ENCODE measurements at places on chromosomes 2 and 18. TPM values are rescaled to one million over a fixed set of nuclear protein-coding genes. Genes with fewer than 3 reads are reported as not detected.
A peak's percentile ranks its signal among the peaks of the same experiment; 100 is the strongest.

MOB1A gene
- 175 TPM for total RNA-seq

GKN1 gene
- not detected for total RNA-seq

PROM2 gene
- total RNA-seq: 0.05 TPM

COL3A1 gene
- total RNA-seq: 19.3 TPM

PDE11A gene
- total RNA-seq: 0.43 TPM

THSD7B gene
- total RNA-seq: 0.18 TPM

NTSR2 gene
- total RNA-seq: not detected

DPP10 gene
- total RNA-seq: not detected

KATNAL2 gene
- 5.1 TPM for total RNA-seq

FOXI3 gene
- total RNA-seq: not detected

SFTPB gene
- total RNA-seq: not detected

POTEI gene
- 0.47 TPM for total RNA-seq

- no peaks in the 10 kb centered on the region for H3K36me3 ChIP-seq
- H3K4me1 ChIP-seq: peaks cover 8% of the 10 kb centered on the region
- DNase-seq: peak; percentile 32
- no peak overlapping the region for H3K27ac ChIP-seq
- no peaks in the 10 kb centered on the region for H3K27me3 ChIP-seq
Measured at GRCh38 chr2:173884025-173884802, 81.0 kb downstream of the SP3 start.

- no peak overlapping the region for H3K4me3 ChIP-seq
- H3K4me1 ChIP-seq: no peaks in the 10 kb centered on the region
- H3K36me3 ChIP-seq: no peaks in the 10 kb centered on the region
- no peaks in the 10 kb centered on the region for H3K27me3 ChIP-seq
Measured at GRCh38 chr2:25725877-25726276, 52.5 kb upstream of the DTNB start.

DNA sequence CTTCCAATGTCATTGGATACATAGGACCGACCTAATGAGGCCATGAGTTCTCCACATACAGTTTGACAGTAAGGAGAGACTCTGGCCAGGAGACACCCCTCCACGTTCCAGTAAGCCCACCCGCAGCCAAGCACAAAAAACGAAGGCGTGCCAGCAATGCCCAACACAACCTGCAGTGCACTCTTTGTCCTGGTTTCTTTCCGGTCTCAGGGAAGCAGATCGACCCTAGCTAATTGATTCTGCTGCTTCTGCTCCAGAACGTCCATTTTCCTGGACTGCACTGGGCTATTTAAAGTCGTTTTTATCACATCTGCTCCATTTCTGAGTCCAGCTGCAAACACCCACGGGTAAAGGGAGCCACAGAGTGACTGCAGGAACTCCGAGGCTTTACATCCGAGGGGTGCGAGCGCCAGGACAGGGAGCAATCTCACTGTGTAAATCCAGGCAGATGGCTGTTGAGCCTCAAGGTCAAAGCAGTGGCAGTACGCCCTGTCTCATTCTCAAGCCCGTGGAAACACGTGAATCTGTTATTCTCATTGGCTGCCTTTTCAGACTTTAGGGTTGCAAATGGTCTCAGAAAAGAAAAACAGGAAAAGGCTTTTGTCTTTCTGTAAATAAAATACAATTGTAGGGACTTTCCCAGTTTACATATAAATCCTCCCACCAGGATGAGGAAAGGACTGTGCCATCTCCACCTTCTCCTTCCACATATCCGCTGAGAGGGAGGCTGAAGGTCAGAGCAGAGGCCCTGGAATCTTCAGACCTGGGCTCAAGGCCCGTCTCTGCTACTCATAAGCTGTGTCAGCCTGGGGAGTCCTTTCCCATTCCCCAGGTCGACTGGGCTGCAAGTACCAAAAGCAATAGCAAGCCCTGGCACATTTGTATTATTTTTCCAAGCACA is 40.7 kb downstream of the TMEM163 start:
- peaks cover 10% of the 10 kb centered on the region for H3K27me3 ChIP-seq
- H3K27ac ChIP-seq: no peak overlapping the region
- H3K4me3 ChIP-seq: no peak overlapping the region
- DNase-seq: no peak

GRCh38 chr18:3429121-3429520 is 20.9 kb upstream of the TGIF1 start:
- no peaks in the 10 kb centered on the region for H3K4me1 ChIP-seq
- H3K27me3 ChIP-seq: no peaks in the 10 kb centered on the region
- H3K36me3 ChIP-seq: no peaks in the 10 kb centered on the region
- H3K27ac ChIP-seq: no peak overlapping the region
- no peak for DNase-seq

- H3K4me1 ChIP-seq: no peaks in the 10 kb centered on the region
- no peak overlapping the region for H3K4me3 ChIP-seq
- H3K36me3 ChIP-seq: no peaks in the 10 kb centered on the region
- no peak overlapping the region for H3K27ac ChIP-seq
- no peak for DNase-seq
Measured at GRCh38 chr2:144183727-144184126, 336.2 kb downstream of the ZEB2 start.

GRCh38 chr2:234339011-234339410 is 157.9 kb downstream of the ARL4C start:
- H3K27me3 ChIP-seq: no peaks in the 10 kb centered on the region
- H3K4me1 ChIP-seq: 0 out of 2 replicates have a peak, but pooled peaks cover 4% of the 10 kb centered on the region
- H3K36me3 ChIP-seq: no peaks in the 10 kb centered on the region
- no peak overlapping the region for H3K4me3 ChIP-seq

GRCh38 chr2:129277585-129277981 is 701.9 kb upstream of the RAB6C start:
- H3K4me3 ChIP-seq: no peak overlapping the region
- H3K27me3 ChIP-seq: no peaks in the 10 kb centered on the region
- DNase-seq: no peak
- H3K4me1 ChIP-seq: no peaks in the 10 kb centered on the region
- H3K36me3 ChIP-seq: no peaks in the 10 kb centered on the region

DNA sequence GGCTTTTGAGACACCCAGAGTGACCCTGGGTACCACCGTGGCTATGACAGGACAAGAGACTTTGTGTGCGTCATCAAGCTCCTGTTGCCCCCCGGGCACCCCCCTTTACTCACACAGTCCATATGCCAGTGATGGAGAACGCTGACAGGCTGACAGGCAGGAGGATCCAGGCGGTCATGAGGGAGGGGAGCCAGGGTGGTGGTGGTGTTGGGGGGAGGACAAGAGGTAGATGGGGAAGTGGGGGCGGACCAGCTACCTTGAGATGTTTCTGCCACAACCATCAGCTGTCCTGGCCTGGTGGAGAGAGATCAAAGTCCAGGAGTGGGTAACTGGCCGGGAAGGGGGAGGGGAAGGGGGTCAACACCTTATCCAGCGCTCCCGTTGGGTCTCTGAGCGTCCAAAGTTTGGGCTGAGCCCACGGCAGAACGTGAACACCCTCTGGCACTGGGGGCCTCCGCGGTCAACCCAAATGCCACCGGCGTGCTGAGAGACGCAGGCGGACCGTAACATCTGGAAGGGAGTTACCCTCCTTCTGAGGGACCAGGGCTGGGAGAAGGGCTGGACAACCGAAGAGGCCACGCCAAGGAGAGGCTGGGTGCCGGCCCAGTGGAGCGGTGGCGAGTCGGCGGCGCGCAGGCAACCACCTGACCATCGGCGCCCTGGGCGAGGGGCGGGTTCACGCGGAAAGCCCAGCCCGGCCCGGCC is 575 bp downstream of the TMEM150A start:
- no peak overlapping the region for H3K27ac ChIP-seq
- peak; percentile 40 for DNase-seq
- no peaks in the 10 kb centered on the region for H3K27me3 ChIP-seq
- peak overlapping the region; percentile 66 for H3K4me3 ChIP-seq
- no peaks in the 10 kb centered on the region for H3K36me3 ChIP-seq
- H3K4me1 ChIP-seq: peaks cover 13% of the 10 kb centered on the region

- H3K4me1 ChIP-seq: peaks cover 5% of the 10 kb centered on the region
- no peak overlapping the region for H3K27ac ChIP-seq
- no peak overlapping the region for H3K4me3 ChIP-seq
- no peaks in the 10 kb centered on the region for H3K36me3 ChIP-seq
- DNase-seq: no peak
Measured at GRCh38 chr2:236089271-236090026, 78.7 kb downstream of the GBX2 start.

DNA sequence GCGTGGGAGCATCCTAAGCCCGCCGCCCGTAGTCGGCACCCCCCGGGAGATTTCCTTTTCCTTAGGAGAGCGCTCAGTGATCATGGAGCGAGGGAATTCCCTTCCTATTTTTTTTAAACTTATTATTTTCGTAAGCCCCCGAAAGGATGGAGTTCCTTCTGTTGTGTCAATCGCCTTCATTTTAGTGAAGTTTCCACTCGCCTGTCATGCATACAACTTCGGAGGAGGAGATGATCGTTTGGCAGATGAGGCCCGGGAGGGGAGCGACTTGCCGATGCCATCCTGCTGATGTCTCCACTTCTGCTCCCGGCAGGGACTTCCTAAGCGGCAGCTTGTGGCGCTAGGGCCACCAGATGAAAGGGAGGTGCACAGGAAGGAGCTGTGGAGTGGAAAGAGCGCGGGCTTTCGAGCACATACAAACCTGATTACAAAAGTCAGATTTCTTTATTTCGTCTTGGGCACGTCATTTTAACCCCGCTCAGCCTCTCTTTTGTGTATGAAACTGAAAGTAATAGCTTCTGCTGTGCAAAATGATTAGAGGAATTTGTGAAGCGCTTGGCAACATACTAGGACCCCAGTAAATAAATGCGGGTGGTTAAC is at the start of gene ADGRF3:
TSS of gene ADGRF3 (minus strand) at position 336 of the 600 bp plus-strand sequence. CDS start 555 bp downstream, outside the sequence.
- H3K4me3 ChIP-seq: peak within 1 kb of the TSS; percentile 80
- peak; percentile 74 for DNase-seq
- peaks cover 30% of the 10 kb centered on the region for H3K4me1 ChIP-seq

- H3K4me3 ChIP-seq: no peak overlapping the region
- H3K4me1 ChIP-seq: no peaks in the 10 kb centered on the region
- no peaks in the 10 kb centered on the region for H3K27me3 ChIP-seq
- H3K36me3 ChIP-seq: no peaks in the 10 kb centered on the region
- H3K27ac ChIP-seq: no peak overlapping the region
Measured at GRCh38 chr18:23037646-23038045, 97.6 kb upstream of the CABLES1 start.

- no peaks in the 10 kb centered on the region for H3K36me3 ChIP-seq
- H3K27me3 ChIP-seq: no peaks in the 10 kb centered on the region
- H3K27ac ChIP-seq: no peak overlapping the region
Measured at GRCh38 chr18:34493566-34494358, 216.3 kb upstream of the DTNA start.

DNA sequence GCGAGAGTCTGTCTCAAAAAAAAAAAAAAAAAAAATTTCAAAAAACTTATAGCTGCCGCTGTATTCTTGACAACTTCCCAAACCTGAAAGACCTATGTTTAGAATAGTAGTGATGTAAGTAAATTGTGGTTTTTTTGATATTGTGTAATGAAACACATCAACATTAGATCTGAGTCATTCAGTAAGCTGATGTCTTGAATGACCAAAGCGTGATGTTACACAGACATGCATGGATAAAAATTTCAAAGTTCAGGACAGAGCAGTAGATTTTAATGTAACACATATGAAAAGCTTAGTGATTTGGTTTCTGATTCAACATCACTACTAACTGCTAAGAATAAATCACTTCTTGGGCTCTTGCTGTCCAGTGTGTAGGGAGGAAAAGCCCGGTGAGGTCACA is 69.3 kb upstream of the MEX3C start:
- no peaks in the 10 kb centered on the region for H3K27me3 ChIP-seq
- H3K4me3 ChIP-seq: no peak overlapping the region
- no peak for DNase-seq
- no peaks in the 10 kb centered on the region for H3K4me1 ChIP-seq
- H3K36me3 ChIP-seq: no peaks in the 10 kb centered on the region

- no peaks in the 10 kb centered on the region for H3K36me3 ChIP-seq
- H3K27ac ChIP-seq: peak overlapping the region; percentile 17
- no peaks in the 10 kb centered on the region for H3K27me3 ChIP-seq
- DNase-seq: peak; percentile 38
- no peak overlapping the region for H3K4me3 ChIP-seq
Measured at GRCh38 chr2:120934574-120935338, 199.1 kb downstream of the GLI2 start.

GRCh38 chr2:24065341-24065740 is 10.8 kb downstream of the SF3B6 start:
- no peak overlapping the region for H3K4me3 ChIP-seq
- no peaks in the 10 kb centered on the region for H3K4me1 ChIP-seq
- H3K27ac ChIP-seq: no peak overlapping the region

- DNase-seq: no peak
- H3K4me1 ChIP-seq: no peaks in the 10 kb centered on the region
- no peaks in the 10 kb centered on the region for H3K36me3 ChIP-seq
- no peak overlapping the region for H3K27ac ChIP-seq
Measured at GRCh38 chr18:63297687-63298399, 21.7 kb downstream of the BCL2 start.

DNA sequence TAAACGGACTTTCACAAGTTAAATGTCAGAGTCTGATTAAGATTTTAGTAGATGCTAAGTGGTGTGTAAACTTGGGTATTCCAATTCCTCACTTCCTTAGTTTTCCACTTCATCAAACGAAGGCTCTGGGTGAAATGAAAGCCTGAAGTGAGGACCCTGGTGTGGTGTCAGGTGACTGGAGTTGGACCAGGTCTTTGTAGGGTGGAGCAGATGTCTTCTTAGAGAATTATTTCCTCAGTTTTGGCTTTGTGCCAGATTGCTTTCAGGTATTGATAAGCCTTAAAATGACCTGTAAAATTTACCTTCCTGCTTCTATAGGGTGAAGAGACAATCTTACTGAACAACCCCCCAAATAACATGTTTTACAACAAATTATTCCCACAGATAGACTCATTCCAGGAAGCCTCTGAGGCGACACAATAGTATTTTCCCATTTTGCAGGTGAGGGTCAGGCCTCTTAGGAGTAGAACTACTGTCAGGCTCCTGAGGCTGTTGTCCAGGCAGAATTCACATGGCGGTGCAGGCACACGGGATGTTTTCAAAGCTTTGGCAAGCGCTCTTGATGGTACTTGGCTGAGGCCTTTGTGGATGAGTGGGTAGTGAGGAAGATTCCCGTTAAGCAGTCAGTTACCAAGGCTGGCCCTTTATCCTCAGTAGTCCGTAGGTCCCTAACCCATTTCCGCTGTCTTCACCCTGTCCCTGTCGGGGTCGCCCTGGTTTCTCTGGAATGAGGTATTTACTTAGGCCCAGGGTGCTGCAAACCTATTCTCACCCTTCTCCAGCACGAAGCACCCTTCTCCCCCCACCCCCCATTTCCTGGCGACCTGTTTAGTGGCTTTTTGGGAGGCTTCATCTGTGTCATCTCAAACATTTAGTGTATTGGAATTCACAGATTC is 6.6 kb downstream of the RPS7 start:
- H3K4me1 ChIP-seq: peaks cover 4% of the 10 kb centered on the region
- peaks cover 75% of the 10 kb centered on the region for H3K36me3 ChIP-seq
- H3K27me3 ChIP-seq: no peaks in the 10 kb centered on the region
- H3K27ac ChIP-seq: no peak overlapping the region
- H3K4me3 ChIP-seq: no peak overlapping the region

GRCh38 chr18:46406539-46406932 is 250.5 kb downstream of the LOXHD1 start:
- H3K27ac ChIP-seq: no peak overlapping the region
- DNase-seq: no peak
- H3K4me1 ChIP-seq: peaks cover 18% of the 10 kb centered on the region
- H3K27me3 ChIP-seq: no peaks in the 10 kb centered on the region
- H3K4me3 ChIP-seq: no peak overlapping the region
- no peaks in the 10 kb centered on the region for H3K36me3 ChIP-seq

GRCh38 chr18:10169064-10169562 is 255.3 kb downstream of the VAPA start:
- H3K4me3 ChIP-seq: no peak overlapping the region
- no peaks in the 10 kb centered on the region for H3K4me1 ChIP-seq
- no peak overlapping the region for H3K27ac ChIP-seq
- H3K27me3 ChIP-seq: no peaks in the 10 kb centered on the region
- no peaks in the 10 kb centered on the region for H3K36me3 ChIP-seq

GRCh38 chr18:24195296-24196053 is 56.6 kb downstream of the CABYR start:
- no peak overlapping the region for H3K4me3 ChIP-seq
- H3K27ac ChIP-seq: no peak overlapping the region
- H3K4me1 ChIP-seq: peaks cover 11% of the 10 kb centered on the region
